ENCODE measurements at places on chromosomes 4 and X.
A peak's percentile ranks its signal among the peaks of the same experiment; 100 is the strongest.

DNA sequence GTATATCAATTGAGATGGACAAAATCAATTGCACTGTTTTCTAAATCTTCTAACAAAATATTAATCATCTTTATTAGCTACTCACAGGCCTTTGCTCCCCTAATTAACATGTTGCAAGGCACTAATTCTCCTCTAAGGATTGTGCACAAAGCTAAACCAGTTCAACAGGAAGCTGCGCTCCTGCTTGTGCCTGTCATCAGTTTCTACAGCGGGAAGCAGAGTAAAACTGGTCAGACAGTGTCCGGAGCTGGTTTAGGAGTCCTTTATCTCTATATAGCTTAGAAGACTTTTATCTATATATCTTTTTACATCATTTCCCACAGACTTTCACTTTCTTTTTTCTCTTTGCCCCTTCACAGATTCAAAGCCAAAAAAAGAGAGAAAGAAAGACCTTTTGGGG is 79.1 kb downstream of the ELOVL6 start:
- DNase-seq: peak; percentile 52

DNA sequence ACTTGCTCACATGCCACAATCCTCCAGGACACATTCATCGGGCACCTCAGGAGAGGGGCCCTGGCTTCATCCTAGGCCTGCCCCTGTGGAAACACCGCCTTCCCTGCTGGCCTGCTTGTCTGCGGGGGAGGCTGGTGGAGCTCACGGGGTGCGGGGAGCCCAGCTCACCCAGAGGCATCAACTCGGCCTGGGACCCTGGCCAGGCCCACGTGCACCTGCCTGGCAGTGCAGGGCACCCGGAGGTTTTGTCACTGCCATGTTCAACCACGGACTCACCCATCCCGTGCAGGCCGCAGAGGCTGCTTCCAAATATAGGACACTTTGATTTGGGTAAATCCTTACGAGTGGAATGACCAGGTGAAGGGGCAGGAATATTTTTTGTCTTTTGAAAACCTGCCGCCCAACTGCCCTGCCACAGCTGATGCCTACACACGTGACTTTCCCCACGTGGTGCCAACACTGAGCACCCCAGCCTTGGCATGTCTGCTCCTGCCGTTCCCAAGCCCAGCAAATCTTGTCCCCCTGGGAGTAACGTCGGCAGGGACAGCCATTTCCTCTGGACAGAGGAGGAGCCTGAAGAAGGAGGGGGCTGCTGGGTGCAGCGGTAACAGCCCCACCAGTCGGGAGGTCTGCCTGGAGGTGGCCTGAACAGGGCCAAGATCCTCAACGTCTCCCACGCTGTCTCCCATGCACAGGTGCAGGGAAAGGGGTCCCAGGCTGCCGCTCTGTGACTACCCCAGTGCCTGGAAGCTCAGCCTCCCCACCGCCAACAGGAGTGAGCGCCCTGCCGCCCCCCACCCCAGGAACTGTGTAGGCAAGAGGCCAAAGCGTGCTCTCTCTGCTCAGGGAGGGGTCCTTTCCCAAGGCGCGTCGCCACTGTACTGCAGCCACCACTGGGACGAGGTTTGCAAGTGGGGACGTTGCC is 8.5 kb downstream of the MXD4 start:
- DNase-seq: no peak

GRCh38 chr4:139794158-139794954 is 128.7 kb downstream of the MGST2 start:
- DNase-seq: no peak

GRCh38 chr4:55512922-55513571 is 33.7 kb downstream of the CLOCK start:
- no peak for DNase-seq

DNA sequence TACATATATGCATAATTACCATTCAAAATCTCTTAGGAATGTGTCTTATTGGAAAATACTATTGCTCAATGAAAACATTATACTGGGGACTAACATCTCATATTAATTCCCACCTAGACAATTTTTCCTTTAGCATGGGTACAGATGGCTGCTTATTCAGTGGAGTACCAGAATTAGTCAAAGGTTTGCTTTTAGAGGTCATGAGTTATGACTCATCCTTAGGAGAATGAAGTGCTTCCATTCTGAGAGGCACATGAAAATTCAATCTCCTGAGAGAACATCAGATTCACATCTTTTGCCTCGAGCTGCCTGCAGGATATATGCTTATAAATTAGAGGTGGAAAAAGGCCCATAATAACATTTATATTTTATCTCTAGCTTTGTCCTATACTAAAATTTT is 378.0 kb upstream of the DMD start:
- DNase-seq: no peak

DNA sequence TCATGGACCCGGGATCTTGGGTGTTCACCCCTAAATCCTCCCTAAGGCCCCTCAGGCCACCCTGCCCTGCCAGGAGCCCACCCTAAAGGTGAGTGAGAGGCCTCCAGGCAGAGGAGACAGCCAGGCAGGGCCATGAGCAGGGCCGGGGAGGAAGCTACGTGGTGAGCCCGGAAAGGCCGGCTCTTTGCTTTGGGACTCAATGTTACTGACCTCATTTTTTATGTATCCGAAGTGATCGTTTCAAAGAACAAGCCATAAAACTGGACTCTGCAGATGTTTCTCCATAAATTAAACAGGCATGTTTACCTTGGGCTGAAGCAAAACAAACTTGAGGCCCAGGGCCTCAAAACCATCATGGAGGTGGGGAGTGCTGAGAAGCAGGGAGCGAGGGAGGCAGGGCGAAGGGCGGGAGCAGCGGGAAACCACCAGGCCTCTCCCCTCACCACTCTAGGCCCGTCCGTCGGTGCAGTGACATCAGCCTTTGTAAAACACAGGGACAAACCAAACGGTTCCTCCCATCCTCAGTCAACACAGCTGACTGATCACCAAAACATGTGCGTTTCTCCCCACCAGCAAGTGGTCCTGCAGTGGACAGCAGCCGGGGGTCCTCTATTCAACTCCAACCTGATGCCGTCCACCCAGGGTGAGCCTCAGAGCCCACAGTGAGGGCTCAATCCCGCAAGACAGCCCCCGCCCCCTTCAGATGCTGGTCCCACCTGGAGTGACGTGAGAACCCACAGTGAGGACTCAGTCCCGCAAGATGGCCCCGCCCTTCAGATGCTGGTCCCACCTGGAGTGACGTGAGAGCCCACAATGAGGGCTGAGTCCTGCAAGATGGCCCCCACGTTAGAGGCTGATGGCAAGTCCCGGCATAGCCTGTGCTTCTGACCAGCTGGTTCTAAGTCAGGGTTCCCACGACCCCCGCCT is 102.9 kb upstream of the LRPAP1 start:
- no peak for DNase-seq

DNA sequence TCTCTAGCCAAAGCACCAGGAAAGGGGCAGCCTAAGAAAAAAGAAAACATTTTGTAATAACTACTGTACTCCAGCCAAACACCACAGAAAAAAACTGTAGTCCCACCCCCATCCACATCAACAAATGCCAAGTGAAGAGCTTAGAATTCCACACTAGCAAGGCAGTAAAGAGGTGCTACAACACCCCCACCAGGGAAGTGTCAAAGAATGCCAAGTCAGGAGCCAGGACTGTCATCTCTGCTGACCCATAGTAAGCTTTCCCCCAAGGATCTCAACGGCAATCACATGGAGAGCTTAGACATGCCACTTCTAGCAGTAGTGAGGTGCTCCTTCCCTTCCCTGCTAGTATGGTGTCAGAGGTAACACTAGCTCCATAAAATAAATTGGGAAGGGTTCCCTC is 34.4 kb upstream of the CCDC160 start:
- no peak for DNase-seq

DNA sequence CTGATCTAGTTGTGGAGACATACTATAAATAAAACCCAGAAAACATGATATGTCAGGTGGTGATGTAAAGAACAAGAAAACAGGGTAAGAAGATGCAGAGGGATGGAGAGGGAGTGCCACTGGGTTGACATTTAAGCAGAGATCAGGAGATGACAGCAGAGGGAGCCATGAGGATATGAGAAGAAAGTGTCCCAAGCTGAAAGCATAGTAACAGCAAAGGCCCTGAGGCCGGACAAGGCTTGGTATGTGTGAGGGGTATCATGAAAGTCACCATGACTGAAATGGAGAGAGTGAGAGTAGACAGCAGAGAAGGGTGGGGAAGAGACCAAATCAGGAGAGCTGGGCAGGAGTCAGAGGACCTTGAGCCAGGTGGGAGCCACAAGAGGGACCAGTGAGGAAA is 3.4 kb downstream of the GPKOW start:
- DNase-seq: no peak

- DNase-seq: no peak
These were observed 181.5 kb downstream of the ZIC3 start for GRCh38 chrX:137747244-137748043.

GRCh38 chrX:11465648-11466411 is 172.6 kb downstream of the AMELX start:
- no peak for DNase-seq

DNA sequence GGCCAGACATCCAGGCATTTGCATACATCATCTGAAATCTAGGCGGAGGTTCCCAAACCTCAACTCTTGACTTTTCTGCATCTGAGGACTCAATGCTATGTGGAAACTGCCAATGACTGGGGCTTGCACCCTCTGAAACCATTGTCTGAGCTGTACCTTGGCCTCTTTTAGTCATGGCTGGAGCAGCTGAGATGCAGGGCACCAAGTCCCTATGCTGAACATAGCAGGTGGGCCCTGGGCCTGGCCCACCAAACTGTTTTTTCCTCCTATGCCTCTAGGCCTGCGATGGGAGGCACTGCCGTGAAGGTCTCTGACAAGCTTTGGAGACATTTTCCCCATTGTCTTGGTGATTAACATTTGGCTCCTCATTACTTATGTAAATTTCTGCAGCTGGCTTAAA is 22.7 kb downstream of the PBDC1 start:
- no peak for DNase-seq

GRCh38 chrX:151973060-151973661 is 1.3 kb downstream of the GABRE start:
- DNase-seq: no peak

DNA sequence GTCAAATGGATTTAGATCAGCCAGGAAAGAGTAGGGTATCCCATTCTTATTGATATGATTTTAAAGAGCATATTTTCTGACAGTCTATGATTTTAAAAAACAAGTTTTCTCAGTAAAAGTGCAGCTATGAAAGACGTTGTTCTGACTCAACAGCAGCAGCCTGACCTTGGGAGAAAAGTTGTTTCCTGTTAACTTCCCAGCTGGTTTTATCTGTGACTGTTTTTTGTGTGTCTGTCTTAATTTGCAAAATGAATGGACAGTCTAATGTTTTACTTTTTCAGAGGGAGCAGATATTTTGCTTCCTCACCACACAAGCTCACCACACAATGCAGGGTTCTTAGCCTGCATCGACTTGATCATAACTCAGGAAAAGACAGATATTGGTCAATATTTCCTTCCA is 764 bp upstream of the MTHFD2L start:
- DNase-seq: no peak

- DNase-seq: no peak
These were observed 81.7 kb upstream of the BMP2K start for GRCh38 chr4:78694457-78694787.

GRCh38 chr4:140326395-140326993 is 47.0 kb upstream of the SCOC start:
- peak; percentile 14 for DNase-seq

- DNase-seq: no peak
These were observed 41.6 kb downstream of the NDNF start for GRCh38 chr4:121030711-121031110.

- DNase-seq: no peak
These were observed 308.1 kb upstream of the PPARGC1A start for GRCh38 chr4:24197955-24198354.

- no peak for DNase-seq
These were observed 26.6 kb upstream of the ZXDB start for GRCh38 chrX:57565198-57565597.

- no peak for DNase-seq
These were observed 203.1 kb downstream of the LARP7 start for GRCh38 chr4:112840061-112840460.

DNA sequence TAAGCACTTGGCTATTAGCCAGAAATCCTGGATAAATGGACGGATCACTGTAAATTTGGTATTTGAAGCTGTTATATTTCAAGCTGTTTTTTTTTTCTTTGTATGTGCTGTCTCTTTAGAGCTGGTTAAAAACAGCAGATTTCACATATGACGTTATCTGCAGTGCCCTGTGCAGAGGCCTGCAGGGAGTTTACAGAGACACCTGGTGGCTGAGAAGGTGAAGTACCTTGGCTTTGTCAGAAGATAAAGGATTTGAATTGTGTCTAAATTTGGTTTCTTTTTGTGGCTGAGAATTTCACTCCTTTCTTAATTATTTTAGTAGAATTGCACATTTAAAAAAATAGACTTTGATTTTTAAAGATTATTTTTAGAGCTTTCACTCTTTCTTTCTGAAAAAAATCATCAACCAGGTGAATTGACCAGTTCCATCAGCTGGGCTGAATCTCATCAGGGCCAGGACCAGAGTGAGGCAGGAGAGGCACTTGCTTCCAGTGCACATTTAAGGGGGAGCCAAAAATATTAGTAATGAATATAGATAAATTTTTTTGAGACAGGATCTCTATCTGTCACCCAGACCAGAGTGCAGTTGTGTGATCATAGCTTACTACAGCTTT is 9.6 kb upstream of the CHRNA9 start:
- DNase-seq: peak; percentile 37

GRCh38 chr4:146146918-146147317 is 28.6 kb upstream of the LSM6 start:
- DNase-seq: no peak

GRCh38 chr4:6644792-6645530 is 4.5 kb downstream of the MRFAP1 start:
- DNase-seq: no peak

DNA sequence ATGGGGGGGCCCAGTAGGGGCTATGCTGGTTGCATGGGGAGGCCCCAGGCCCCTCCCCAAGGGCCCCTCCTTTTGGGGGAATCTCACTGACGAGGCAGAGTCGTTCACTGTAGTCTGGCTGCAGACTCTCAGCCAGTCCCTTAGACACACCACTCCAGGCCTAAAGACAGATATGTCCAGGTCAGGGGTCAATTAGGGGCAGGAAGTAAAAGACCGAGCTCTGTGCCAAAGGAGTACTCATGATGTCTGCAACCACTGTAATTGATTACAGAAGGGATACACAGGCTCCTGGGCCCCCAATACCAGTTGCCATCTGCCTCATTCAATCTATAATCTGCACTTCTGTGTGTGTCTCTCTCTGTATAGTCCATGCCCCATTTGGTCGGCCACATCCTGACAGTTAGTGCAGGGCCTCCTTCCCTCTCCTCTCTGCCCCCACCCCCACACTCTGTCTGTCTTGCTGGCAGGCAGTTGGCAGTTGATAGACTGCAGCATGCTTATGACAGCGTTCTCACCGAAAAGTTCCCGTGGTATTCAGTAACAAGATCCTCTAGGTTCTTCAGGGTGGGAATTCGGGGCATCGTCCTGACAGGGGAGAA is 1.3 kb upstream of the CXorf65 start:
- no peak for DNase-seq

GRCh38 chr4:156098805-156099204 is 145.1 kb upstream of the CTSO start:
- no peak for DNase-seq

- DNase-seq: no peak
These were observed 6.3 kb upstream of the PPP2R2C start for GRCh38 chr4:6478546-6479220.

GRCh38 chr4:3722446-3723231 is 43.5 kb upstream of the ADRA2C start:
- no peak for DNase-seq

- no peak for DNase-seq
These were observed 356.7 kb downstream of the GALNTL6 start for GRCh38 chr4:172169871-172170270.

GRCh38 chrX:125306335-125306866 is 13.3 kb upstream of the TEX13C start:
- DNase-seq: no peak

- DNase-seq: no peak
These were observed 642.6 kb upstream of the LCORL start for GRCh38 chr4:18664171-18664570.
